Posterior vena cava (tissue), 2 donors: ENCODE measurements at places on chromosomes 1 and 21.

DNA sequence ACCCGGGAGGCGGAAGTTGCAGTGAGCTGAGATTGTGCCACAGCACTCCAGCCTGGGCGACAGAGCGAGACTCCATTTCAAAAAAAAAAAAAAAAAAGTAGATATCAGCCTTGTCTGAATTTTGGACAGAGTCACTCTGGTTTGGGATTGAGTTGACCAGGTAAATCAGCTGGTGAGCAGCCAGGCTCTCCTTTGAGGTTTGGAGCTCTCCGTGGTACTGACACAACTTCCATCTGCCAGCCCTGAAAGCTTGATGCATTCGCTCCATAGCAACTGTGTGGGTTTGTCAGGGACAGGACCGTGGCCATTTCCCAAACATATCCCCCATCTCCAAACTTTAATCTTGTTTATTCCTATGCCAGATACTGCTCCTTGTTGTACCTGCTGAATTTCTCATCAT lies 155.2 kb downstream of the DMRTA2 start:
- DNase-seq, result no peak

GRCh38 chr1:84402060-84402459 lies 3.8 kb downstream of the DNASE2B start:
- DNase-seq, result no peak

- DNase-seq, result no peak
Measured at GRCh38 chr1:5877683-5878530, 114.3 kb downstream of the NPHP4 start.

- DNase-seq, result no peak
Measured at GRCh38 chr1:71645015-71645414, 564.2 kb upstream of the ZRANB2 start.

DNA sequence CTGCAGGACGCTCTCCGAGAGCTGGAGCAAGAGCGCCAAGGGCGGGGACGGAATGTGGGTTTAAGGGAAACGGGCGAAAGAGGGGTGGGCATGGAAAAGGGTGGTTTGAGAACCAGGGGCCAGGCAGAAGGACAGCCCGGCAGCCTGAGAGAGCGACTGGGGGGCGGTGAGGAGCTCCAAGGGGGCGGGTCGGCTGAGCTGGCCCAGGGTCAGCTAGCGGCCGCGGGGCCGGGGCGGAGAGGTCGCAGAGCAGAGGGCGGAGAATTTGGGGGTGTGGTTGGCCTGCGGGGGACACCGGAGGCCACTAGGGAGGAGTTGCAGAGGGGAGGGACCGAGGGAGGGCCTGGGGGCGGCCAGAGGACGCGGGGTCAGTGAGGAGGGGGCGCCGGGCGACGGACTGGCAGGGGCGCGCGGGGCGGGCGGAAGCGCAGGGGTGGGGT lies 54.7 kb downstream of the NDUFS5 start:
- DNase-seq, result peak; percentile 87

GRCh38 chr1:161986328-161986727 lies 37.3 kb downstream of the OLFML2B start:
- DNase-seq, result no peak

DNA sequence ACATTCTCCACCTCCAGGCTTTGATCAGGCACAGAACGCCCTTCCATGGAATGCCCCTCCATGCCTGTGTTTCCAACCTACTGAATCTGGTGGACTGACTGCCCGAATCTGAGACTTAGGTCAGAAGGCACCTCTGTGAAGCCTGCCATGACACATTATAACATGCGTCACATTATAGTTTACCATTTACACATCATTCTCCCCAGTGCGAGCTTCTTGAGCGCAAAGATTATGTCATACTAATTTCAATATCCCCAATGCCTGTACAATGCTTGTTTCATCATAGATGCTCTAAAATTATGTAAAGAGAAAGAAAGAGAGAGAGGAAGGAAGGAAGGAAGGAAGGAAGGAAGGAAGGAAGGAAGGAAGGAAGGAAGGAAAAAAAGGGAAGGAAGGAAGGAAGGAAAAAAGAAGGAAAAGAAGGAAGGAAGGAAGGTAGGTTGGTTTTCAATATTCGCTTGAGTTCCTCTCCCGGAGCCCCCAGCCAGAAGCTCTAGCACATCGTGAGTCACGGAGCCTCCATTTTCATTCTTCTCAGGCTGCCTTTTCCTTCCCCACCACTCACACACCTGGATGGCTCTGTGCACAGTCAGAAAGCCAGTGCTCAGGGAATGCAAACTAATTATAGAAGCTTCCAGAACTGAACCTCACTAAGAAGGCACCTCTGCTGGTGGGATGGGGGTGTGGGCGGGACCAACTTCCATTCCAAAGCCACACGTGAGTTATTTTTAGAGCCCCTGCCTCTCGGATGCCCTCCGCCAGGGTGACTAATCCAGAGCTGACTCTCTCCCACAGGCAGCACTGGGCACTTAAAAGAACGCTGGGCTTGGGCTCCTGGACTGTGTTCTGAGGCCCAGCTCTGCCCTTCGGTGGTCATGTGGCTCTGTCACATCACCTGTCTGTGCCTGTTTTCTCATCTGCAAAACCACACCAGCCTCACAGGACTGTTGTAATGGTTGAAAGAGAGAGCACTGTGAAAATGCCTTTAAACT lies 27.4 kb downstream of the LAMB3 start:
- no peak for DNase-seq

DNA sequence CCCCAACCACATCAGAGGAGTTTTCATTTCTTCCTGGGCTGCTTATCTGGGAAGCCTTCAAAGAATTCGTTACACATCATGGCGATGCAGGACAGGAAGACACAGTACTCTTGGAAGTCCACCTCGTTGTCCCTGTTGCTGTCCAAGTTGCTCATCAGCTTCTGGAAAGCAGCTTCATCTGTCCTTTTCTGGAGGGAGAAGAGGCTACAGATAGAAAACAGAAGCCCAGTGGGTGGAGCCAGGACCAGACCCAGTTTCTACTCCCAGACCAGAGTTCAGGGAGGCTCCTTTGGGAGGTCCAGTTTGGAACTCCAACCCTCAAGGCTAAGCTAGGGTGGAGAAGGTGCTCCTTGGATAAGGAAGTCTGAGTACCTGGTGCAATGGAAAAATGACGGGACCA lies 1.9 kb downstream of the S100A4 start:
- DNase-seq, result peak; percentile 24

- no peak for DNase-seq
Measured at GRCh38 chr1:195185321-195185720, 1422.9 kb downstream of the KCNT2 start.

DNA sequence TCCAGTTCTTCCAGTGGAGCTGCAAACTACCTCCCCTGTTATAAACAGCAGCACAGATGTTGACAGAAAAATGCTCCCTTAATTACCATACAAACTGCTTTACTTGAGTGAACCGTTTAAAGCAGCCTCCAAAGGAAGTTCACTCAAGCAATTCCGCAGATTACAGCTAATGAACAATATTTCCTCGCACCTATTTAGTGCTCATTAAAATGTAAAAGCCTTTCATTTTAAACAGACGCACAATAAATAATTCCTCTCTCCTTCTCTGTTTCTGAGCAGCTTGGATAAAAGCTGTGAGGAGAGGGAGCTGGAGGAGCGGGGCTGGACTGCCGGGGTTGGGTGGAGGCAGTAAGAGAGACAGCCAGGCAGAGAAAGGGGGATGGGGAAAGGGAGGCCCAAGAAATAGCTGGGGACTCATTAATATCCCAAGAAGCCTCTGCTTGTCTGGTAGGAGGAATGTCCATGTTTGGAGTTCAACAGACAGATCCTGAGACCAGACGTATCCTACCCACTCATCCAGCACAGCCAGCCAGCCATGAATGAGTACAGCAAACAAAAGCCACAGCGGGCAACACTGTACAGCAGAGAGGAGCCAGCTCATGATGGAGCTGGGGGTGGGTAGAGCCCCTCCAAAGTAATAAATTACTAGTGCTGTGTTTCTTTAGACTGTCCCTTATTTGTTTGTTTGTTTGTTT lies 227.7 kb downstream of the GPATCH2 start:
- DNase-seq, result no peak

- DNase-seq, result no peak
Measured at GRCh38 chr1:6580593-6581409, 1.0 kb downstream of the ZBTB48 start.

GRCh38 chr1:193533853-193534252 lies 347.4 kb upstream of the B3GALT2 start:
- DNase-seq, result no peak

DNA sequence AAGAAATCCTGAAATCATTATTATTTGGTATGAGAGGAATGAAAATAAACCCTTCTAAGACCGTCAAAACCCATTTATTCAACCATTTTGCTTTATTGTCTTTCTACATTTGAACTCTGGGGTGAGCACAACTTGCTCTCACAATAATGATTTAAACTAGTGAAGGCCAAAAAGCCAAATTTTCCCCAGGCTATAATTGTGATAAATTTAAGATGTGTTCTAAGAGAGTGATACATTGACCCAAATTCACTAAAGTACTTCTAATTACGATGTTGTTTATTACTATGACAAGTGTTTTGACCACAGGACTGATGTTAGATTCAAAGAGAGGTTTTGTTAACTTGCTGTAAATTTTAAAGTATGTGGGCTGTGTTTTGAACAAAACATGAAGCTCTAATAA lies 670.9 kb upstream of the NR5A2 start:
- no peak for DNase-seq
